ENCODE measurements at places on chromosomes 4 and X.

- DNase-seq: no peak
- no peaks in the 10 kb centered on the region for H3K4me1 ChIP-seq
- no peaks in the 10 kb centered on the region for H3K27me3 ChIP-seq
- H3K36me3 ChIP-seq: peaks cover 25% of the 10 kb centered on the region
Measured at GRCh38 chr4:151192556-151193235, 84.3 kb upstream of the PRSS48 start.

GRCh38 chr4:183962419-183962818, 57.3 kb downstream of the STOX2 start:
- peaks cover 18% of the 10 kb centered on the region for H3K4me1 ChIP-seq
- no peaks in the 10 kb centered on the region for H3K27me3 ChIP-seq
- no peaks in the 10 kb centered on the region for H3K36me3 ChIP-seq
- DNase-seq: no peak

DNA sequence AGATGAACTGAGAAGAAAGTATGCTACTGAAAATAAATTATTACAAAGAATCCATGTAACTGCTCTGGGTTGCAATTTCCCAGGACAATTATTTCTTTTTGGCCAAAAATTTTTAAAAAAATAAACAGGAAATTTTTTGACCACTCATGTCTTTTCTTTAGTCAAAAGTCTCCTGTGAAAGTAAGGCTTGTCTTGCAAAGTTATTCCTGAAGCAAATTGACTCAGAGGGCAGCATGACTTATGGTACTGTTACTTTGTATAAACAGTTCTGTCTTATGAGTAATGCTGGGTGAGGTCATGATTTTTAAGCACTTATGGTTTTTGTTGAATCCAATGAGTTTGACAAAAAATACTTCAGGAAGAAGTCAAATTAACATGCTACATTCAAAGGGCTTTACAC, 292.8 kb upstream of the ARSJ start:
- no peak overlapping the region for H3K4me3 ChIP-seq
- no peak overlapping the region for H3K27ac ChIP-seq
- DNase-seq: no peak
- no peaks in the 10 kb centered on the region for H3K27me3 ChIP-seq

GRCh38 chrX:39205467-39205866, 404.2 kb downstream of the MID1IP1 start:
- H3K27ac ChIP-seq: no peak overlapping the region
- no peak overlapping the region for H3K4me3 ChIP-seq
- no peak for DNase-seq

DNA sequence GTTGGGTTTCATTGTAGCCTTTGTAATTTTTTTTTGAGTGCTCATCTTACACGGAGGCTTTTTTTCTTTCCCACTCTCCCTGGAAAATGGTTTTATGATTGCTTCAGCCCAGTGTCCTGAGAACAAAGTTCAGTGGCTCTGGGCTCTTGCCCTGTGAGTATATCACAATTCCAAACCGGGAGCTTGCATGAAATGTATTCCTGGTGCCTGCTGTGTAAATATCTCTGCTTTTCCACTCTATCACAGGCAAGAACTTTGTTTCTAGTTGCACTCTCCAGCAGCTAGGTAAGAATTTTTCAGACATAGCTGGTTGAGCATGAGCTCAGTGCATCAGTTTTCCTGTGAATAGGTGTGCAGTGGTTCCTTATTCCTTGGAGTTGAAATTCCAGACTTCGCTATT, 60.8 kb downstream of the SUPT20HL2 start:
- peaks cover 5% of the 10 kb centered on the region for H3K4me1 ChIP-seq
- no peak overlapping the region for H3K4me3 ChIP-seq
- peak overlapping the region; percentile 27 for H3K27ac ChIP-seq
- H3K36me3 ChIP-seq: no peaks in the 10 kb centered on the region

DNA sequence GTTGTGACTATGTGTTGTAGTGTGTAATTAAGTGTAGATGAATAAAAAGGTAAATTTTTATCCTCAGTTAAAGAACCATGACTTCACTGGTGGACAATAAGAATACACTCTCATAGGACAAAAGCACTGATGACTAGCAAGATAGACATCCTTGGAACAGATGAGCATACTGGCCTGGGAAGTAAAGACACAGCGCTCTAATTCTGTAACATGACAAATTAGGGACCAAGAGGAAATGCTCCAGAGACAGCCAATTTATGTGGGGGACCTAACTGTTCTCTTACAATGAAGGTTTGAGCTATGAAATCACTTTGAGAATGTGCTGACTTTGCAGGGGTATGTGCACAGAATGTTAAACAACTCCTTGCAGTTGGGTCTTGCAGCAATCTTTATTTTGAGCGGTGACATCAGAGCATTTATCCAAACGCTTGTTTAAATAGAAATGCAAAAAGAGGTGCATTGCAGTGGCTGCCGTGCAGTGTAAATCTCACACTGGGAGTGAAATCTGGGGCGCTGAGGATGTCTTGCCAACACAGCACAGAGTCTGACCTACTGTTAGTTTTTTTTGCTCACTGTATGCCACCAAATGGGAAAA, 109.3 kb downstream of the MAGEC2 start:
- H3K27me3 ChIP-seq: no peaks in the 10 kb centered on the region
- no peaks in the 10 kb centered on the region for H3K4me1 ChIP-seq
- no peak for DNase-seq
- no peak overlapping the region for H3K27ac ChIP-seq
- H3K36me3 ChIP-seq: no peaks in the 10 kb centered on the region
- no peak overlapping the region for H3K4me3 ChIP-seq

DNA sequence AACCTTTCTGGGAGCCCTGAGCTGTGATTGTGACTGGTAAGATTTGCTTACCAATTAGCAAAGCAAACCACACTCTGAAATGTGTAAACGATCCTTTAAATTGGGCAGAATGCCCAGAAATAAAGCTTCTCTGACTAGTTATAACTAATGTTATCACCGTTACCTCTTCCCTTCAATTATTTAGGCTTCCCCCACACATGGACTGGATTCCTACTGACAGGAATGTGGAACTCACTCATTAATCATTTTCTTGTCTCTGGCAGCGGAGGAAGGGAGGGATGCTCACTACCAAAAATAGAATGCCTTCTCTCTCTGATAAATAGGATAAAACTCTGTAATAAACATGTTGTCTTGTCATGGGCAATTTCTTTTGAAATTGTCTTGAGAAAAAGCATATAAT, 25.3 kb upstream of the NWD2 start:
- no peak for DNase-seq
- no peak overlapping the region for H3K27ac ChIP-seq
- H3K4me1 ChIP-seq: peaks cover 8% of the 10 kb centered on the region
- H3K4me3 ChIP-seq: no peak overlapping the region
- H3K27me3 ChIP-seq: peaks cover 5% of the 10 kb centered on the region

- H3K4me1 ChIP-seq: peaks cover 10% of the 10 kb centered on the region
- H3K4me3 ChIP-seq: no peak overlapping the region
- no peaks in the 10 kb centered on the region for H3K36me3 ChIP-seq
- H3K27ac ChIP-seq: no peak overlapping the region
- no peak for DNase-seq
Measured at GRCh38 chr4:7598939-7599790, 164.4 kb upstream of the PSAPL1 start.

GRCh38 chr4:91916219-91916618, 387.5 kb upstream of the GRID2 start:
- no peaks in the 10 kb centered on the region for H3K27me3 ChIP-seq
- H3K4me3 ChIP-seq: no peak overlapping the region
- no peak overlapping the region for H3K27ac ChIP-seq
- H3K4me1 ChIP-seq: no peaks in the 10 kb centered on the region
- H3K36me3 ChIP-seq: no peaks in the 10 kb centered on the region

DNA sequence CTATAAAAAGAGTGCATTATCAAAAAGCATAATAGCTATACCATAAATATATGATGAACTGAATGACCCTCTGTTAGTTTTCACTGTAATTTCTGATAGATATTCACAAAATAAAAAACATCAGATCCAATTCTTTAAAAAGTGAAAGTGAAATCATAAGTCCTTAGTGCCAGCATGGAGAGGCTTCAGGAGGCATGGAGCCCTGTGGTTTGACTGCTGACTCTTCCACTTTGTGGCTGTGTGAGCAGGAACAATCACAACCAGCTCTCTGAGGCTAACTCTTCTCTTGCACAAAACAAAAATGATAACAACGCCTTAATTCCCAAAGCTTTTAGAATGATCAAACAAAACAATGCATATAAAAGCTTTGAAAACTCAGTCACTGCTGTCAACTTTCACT, 1143.9 kb downstream of the PDHA2 start:
- no peaks in the 10 kb centered on the region for H3K36me3 ChIP-seq
- no peak overlapping the region for H3K27ac ChIP-seq
- no peaks in the 10 kb centered on the region for H3K4me1 ChIP-seq
- H3K4me3 ChIP-seq: no peak overlapping the region
- no peak for DNase-seq
- no peaks in the 10 kb centered on the region for H3K27me3 ChIP-seq

- H3K4me3 ChIP-seq: peak overlapping the region; percentile 100
- peaks cover 24% of the 10 kb centered on the region for H3K4me1 ChIP-seq
- H3K36me3 ChIP-seq: no peaks in the 10 kb centered on the region
- peak overlapping the region; percentile 99 for H3K27ac ChIP-seq
- H3K27me3 ChIP-seq: peaks cover 3% of the 10 kb centered on the region
Measured at GRCh38 chr4:77819404-77819842, 255 bp upstream of the CNOT6L start.

DNA sequence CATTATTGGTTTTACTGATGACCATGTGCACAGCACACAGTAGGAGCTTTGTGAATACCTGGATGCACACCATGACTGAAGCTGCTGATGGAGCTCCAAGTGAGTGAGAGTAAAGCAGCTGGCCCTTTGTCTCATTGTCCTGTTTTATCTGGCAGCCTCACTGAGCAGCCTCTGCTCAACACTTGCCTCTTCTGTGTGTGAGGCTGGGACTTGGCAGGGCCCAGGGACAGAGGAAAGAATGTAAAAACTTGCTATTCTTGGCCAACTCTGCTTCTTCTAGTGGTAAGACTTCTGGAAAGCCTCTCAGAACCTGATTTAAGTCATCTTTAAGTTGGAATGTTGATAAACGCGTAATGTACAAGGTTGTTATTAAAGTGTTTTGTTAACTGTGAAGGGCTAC, 61.4 kb downstream of the BEX1 start:
- no peak overlapping the region for H3K27ac ChIP-seq
- no peak for DNase-seq

DNA sequence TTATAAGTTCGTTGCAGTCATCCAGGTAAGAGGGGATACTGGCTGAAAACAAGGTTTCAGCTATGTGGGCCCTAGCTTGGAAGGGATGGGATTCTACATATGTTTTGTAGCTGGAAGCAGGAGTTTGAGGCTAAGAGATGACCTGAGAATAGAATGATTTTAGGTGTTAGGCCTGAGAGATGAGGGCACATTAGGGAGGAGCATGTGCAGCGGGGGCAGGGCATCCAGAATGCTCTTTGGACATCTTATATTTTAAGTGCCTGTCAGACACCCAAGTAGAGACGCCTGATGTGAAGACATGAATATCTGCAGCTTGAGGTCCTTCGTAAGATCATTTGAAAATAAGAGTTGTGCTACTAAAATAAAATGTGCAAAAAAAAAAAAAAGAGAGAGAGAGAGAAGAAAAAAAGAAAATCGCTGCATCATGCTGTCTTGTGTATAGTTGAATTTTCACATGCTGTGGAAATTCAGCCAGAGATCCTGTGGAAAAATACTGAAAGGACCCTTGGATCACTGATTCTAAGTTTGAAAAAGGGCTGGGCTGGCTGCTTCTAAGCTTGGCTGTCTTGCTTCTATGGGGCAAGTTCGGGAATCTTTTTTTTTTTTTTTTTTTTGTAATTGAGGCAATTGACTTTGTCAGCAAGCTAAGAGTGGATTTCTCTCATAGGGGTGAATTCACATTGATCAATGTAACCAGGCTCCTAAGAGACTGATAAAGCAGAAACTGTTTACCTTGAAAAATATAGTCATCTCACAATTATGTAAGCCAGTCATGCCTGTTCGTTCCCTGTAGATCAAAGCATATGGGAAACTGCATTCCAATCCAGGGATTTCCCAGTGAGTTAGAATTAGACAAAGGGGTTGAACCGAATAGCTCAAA, 341.0 kb upstream of the GATB start:
- H3K27me3 ChIP-seq: no peaks in the 10 kb centered on the region
- peak overlapping the region; percentile 57 for H3K27ac ChIP-seq
- H3K4me1 ChIP-seq: peaks cover 47% of the 10 kb centered on the region
- no peak overlapping the region for H3K4me3 ChIP-seq
- no peak for DNase-seq

- H3K27ac ChIP-seq: no peak overlapping the region
- H3K4me1 ChIP-seq: peaks cover 47% of the 10 kb centered on the region
- H3K4me3 ChIP-seq: no peak overlapping the region
- H3K36me3 ChIP-seq: no peaks in the 10 kb centered on the region
- no peak for DNase-seq
Measured at GRCh38 chr4:147362938-147363337, 118.0 kb upstream of the EDNRA start.

GRCh38 chr4:63607169-63607872, 801.9 kb downstream of the TECRL start:
- no peak for DNase-seq
- H3K4me1 ChIP-seq: no peaks in the 10 kb centered on the region
- no peak overlapping the region for H3K27ac ChIP-seq
- no peak overlapping the region for H3K4me3 ChIP-seq
- no peaks in the 10 kb centered on the region for H3K27me3 ChIP-seq
- H3K36me3 ChIP-seq: no peaks in the 10 kb centered on the region

DNA sequence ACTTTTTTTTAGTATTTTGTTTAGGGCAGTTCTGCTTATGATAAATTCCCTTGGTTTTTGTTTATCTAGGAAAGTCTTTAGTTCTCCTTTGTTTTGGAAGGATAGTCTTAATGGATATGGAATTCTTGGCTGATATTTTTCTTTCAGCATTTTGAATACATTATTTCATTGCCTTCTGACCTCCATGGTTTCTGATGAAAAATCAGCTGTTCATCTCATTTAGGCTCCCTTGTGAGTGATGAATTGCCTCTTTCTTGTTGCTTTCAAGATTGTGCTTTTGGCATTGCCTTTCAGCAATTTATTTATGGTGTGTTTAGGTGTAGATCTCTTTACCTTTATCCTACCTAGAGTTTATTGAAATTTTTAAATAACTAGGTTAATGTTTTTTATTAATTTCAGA, 41.5 kb upstream of the LCORL start:
- DNase-seq: no peak
- H3K27me3 ChIP-seq: peaks cover 10% of the 10 kb centered on the region
- no peak overlapping the region for H3K4me3 ChIP-seq
- no peaks in the 10 kb centered on the region for H3K4me1 ChIP-seq
- no peak overlapping the region for H3K27ac ChIP-seq
- H3K36me3 ChIP-seq: no peaks in the 10 kb centered on the region

DNA sequence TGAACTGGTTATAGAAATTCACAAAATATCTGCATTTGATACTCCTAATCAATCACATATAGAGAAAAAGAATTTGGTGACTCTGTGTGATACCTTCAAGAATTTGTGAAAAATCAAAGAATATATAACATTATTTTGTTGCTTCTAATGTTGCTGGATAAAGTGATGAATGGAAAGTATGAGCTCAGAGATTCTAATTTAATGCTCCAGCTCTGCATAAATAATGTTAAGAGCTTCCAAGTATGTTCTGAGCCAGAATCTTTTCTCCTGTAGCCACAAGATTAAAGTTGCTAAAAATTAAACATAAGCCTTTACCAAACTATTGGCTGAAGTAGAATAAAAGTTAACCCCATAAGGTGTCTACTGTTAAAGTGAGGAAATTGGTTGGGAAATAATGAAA, 294.7 kb upstream of the CT83 start:
- H3K27me3 ChIP-seq: no peaks in the 10 kb centered on the region
- no peaks in the 10 kb centered on the region for H3K4me1 ChIP-seq
- no peak overlapping the region for H3K4me3 ChIP-seq
- H3K27ac ChIP-seq: no peak overlapping the region
- no peak for DNase-seq

All from type B pancreatic cell (in vitro differentiated cells).